Fibroblast of pulmonary artery (primary cell): ENCODE measurements at places on chromosomes 7 and 10.
A peak's percentile ranks its signal among the peaks of the same experiment; 100 is the strongest.

DNA sequence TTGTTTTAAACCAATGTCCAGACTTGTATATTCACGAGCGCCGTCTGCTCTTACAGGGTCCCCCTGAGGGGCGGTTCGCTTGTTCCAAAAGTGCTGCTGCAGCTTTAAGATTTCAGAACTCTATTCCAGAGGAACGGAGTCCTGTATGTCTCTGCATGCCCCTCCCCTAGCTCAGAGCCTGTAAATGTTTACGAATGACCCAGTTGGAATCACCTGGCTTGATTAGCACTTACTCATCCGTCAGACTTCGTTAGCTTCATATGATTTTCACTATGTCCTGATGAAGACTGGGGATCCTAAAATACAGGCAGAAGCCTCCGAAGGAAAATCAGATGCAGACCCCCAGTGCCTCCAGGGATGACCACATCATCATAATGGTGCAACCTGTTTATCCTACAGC, 4.5 kb upstream of the CHST15 start:
- no peak for DNase-seq

DNA sequence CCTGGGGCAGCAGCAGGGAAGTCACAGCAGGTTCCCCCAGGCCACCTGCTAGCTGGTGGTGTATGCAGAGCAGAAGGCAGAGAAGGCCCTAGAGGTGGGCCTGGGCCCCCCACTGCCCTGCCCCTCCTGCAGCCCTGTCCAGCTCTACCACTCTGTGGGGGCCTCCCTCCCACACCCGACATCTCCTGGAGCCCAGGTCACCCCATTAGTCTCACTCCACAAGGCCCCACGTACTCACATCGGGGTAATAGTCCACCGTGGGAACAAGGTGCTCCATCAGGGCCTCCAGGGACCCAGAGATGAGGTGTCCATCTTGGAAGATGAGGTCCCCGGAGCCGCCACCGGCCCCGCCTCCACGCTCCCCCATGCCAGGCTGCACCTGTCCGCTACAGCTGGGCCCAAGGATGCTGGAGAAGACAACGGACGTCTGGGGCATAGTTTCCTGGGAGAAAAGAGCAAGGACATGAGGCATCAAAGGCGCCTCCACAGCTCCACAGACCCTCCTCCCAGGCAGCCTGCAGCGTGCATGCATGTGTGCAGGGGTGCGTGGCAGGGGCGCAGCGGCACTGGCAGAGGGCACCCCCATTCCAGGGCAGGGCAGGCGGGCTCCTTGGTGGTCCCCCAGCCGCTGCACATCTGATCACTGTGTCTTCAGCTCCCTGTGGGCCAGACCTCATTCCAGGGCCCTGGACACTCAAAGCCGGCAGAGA, 61.0 kb downstream of the RASGEF1A start:
- no peak for DNase-seq

GRCh38 chr10:102644646-102645387, 538 bp downstream of the TRIM8 start:
- DNase-seq: peak; percentile 69

DNA sequence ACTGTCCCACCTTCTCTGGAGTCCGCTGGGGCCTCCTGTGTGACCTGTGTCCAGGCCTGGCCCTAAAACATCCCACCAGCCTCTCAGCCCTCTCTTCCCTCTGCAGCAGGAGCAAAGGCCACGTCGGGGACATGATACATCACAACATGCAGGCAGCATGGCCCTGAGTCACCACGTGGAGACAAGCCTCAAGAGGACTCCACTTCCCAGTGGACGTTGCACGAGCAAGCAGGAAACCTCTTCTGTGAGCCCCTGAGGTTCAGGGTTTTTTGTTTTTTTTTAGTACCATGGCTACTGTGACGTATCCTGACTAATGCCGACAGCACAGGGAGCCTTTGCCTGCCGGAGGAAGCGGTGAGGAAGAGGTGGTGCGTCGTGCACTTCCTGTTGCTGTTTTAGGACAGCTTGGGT, 165.9 kb downstream of the DNAJB6 start:
- DNase-seq: peak; percentile 34

DNA sequence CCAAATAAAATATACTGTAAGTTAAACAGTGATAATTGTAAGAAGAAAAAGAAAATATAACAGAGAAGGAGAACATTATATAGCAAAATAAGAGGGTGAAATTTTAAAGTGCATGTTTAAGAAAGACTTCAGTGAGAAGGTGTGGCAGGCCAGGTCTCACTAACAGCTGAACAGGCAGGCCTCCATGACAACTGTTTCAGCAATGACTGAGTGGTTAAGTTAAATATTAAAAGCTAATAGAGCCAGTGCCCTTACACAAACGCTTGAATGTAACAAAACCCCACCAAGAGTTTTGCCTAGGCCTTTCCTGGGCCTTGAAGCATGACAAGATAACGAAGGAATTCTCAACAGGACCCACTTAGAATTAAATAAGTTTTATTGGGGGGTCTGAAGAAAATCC, 32.6 kb downstream of the CFAP43 start:
- no peak for DNase-seq

- DNase-seq: no peak
Observed at GRCh38 chr7:137578541-137578940, 235.0 kb upstream of the PTN start.

GRCh38 chr7:98881561-98882315, 3.4 kb downstream of the TRRAP start:
- DNase-seq: no peak

- no peak for DNase-seq
Observed at GRCh38 chr10:112653851-112654250, 206.8 kb downstream of the VTI1A start.

GRCh38 chr10:129745186-129745750, 218.8 kb downstream of the EBF3 start:
- no peak for DNase-seq

- DNase-seq: no peak
Observed at GRCh38 chr7:45080265-45080957, 8.4 kb downstream of the NACAD start.

DNA sequence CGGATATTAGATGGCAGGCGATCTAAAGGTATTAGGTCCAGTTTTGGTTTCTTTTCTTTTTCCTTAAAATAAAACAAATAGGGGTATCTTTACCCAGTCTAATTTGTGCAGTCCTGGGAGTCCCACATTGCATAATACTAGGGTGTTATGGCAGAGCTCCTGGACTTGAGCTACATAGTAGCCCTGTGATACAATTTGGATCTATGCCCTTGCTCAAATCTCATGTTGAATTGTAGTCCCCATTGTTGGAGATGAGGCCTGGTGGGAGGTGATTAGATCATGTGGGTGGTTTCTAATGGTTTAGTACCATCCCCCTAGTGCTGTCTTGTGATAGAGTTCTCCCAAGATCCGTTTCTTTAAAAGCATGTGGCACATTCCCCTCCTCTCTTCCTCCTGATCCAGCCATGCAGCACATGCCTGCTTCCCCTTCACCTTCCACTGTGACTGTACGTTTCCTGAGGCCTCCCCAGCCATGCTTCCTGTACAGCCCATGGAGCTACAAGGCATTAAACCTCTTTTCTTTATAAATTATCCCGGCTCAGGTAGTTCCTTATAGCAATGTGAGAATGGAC, 141.9 kb downstream of the RPS24 start:
- DNase-seq: peak; percentile 75

- DNase-seq: no peak
Observed at GRCh38 chr10:126397156-126397555, 8.9 kb upstream of the ADAM12 start.

GRCh38 chr10:78626471-78626870, 442.3 kb upstream of the ZMIZ1 start:
- no peak for DNase-seq
